Heart right ventricle (tissue), 16 donors: ENCODE measurements at places on chromosomes 4 and X. TPM values are rescaled to one million over a fixed set of nuclear protein-coding genes. Genes with fewer than 3 reads are reported as not detected.

Gene FAM9C
- 0.30 TPM for total RNA-seq

DNA sequence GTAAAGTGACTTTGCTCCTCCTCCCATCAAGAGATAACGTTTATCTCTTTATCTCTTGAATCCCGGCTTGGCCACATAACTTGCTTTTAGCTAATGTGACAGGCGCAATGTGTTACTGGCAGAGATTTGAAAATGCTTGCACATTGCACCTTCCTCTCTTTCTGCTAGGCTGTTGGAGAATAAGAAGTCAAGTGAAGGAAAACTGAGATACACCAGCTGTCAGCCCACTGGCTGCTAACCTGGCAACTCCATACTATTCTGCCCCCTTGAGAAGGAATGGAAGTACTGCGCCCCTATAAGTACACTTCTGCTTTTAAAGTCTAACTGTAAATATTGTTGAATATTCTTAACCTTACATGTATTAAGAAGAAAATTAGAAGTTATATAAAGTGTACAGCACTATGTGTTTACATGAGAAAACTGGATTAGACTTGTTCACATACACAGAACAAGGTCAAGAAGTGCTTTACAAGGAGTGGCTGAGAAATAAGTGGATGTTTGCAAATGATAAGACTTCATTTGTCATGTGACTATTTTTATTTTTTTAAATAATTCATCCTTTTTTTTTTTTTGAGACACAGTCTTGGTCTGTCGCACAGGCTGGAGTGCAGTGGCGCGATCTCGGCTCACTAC lies 424.5 kb upstream of the CTSO start:
- H3K27me3 ChIP-seq: no peaks in the 10 kb centered on the region
- H3K36me3 ChIP-seq: no peaks in the 10 kb centered on the region
- no peak overlapping the region for H3K4me3 ChIP-seq
- DNase-seq: no peak
- peak overlapping the region; percentile 21 for H3K27ac ChIP-seq
- no peaks in the 10 kb centered on the region for H3K4me1 ChIP-seq

GRCh38 chr4:151484396-151485102 lies 75.6 kb downstream of the FHIP1A start:
- no peak overlapping the region for H3K27ac ChIP-seq
- DNase-seq: no peak
- H3K27me3 ChIP-seq: no peaks in the 10 kb centered on the region
- H3K4me3 ChIP-seq: no peak overlapping the region
- H3K4me1 ChIP-seq: no peaks in the 10 kb centered on the region

Gene NEUROG2
- total RNA-seq: not detected

Gene RGN
- total RNA-seq: 22.3 TPM

DNA sequence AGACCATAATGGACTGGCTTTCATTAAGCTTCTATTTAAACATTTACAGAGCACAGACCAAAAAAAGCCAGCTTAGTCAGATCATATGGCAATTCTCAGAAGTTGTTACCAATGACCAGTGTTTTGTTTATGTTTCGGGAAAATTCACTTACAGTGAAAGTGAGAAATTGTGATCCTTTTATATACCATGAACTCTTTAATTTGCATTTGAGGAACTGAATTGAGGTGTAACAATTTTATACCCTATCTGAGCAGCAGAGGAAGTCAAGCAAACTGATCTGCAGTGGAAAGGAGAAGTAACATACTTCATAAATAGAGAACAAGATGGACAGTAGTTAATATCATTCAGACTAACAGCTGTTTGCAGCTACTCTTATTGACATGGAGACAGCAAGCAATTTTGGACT lies 97.1 kb downstream of the TMA16 start:
- H3K4me3 ChIP-seq: no peak overlapping the region
- no peaks in the 10 kb centered on the region for H3K4me1 ChIP-seq
- no peak overlapping the region for H3K27ac ChIP-seq
- H3K27me3 ChIP-seq: no peaks in the 10 kb centered on the region

DNA sequence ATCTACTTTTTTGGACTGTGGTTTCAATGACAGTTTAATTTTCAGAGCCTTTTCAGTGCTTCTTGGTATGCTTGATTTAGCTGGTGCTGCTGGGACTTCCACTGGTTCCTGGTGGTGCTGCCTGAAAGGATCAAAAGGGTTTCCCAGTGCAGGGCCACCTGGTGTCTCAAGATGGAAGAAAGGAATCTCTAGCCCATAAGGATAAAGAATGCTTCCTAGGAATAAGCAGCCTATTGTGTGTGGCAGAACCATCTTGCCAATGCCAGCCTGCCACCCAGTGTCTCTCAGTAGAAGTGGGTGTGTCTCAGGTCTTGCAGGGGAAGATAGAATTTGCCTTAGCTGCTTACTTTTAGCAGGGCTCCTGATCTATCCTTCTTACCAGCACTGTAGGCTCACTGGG lies 15.0 kb upstream of the RAI2 start:
- no peak for DNase-seq
- no peaks in the 10 kb centered on the region for H3K27me3 ChIP-seq
- no peak overlapping the region for H3K27ac ChIP-seq
- no peaks in the 10 kb centered on the region for H3K36me3 ChIP-seq
- no peaks in the 10 kb centered on the region for H3K4me1 ChIP-seq
- H3K4me3 ChIP-seq: no peak overlapping the region
